Cortex of kidney (tissue), 1 donor: ENCODE measurements at places on chromosomes 7 and 10.

DNA sequence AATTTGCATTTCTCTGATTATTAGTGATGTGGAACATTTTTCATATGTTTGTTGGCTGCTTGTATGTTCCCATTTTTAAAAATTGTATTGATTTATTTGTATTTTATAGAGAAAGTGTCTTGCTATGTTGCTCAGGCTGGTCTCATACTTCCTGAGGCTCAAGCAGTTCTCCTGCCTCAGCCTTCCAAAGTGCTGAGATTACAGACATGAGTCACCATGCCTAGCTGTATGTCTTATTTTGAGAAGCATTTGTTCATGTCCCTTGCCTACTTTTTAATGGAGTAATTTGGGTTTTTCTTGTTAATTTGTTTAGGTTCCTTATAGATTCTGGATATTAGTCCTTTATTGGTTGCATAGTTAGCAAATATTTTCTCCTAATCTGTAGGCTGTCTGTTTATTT is 214.2 kb upstream of the KAT6B start:
- no peak for DNase-seq

- DNase-seq: no peak
These were observed 93.6 kb downstream of the PRLHR start for GRCh38 chr10:118501637-118502440.

DNA sequence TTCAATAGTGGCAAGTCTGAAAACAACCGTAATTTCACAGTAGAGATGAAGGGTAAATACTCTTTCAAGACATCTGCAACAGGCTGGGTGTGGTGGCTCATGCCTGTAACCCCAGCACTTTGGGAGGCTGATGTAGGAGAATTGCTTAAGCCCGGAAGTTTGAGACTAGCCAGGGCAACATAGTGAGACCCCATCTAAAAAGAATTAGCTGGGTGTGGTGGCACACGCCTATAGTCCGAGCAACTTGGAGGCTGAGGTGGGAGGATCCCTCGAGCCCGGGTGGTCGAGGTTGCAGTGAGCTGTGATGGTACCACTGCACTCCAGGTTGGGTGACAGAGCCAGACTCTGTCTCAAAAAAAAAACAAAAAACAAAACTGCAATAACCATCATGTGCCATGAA is 71.8 kb downstream of the PFKFB3 start:
- DNase-seq: no peak

DNA sequence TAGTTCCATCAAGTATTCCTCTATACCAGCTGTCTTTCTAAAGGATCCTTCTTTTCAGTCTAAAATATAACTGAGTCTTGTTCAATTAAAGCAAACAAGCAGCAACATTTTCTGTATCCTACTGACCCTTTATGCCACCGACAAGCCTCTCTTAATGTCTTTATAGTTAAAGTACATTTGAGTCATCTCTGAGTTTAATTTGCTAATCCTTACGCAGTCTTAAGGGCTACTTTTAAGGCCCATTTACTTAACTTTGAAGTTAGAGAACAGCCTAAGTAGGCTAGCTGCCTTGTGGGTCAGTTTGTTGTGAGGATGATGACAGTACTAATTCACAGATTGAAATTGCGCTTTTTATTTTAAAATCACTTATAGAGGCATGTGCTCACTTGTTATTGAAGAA is 265.5 kb upstream of the FERD3L start:
- DNase-seq: no peak

DNA sequence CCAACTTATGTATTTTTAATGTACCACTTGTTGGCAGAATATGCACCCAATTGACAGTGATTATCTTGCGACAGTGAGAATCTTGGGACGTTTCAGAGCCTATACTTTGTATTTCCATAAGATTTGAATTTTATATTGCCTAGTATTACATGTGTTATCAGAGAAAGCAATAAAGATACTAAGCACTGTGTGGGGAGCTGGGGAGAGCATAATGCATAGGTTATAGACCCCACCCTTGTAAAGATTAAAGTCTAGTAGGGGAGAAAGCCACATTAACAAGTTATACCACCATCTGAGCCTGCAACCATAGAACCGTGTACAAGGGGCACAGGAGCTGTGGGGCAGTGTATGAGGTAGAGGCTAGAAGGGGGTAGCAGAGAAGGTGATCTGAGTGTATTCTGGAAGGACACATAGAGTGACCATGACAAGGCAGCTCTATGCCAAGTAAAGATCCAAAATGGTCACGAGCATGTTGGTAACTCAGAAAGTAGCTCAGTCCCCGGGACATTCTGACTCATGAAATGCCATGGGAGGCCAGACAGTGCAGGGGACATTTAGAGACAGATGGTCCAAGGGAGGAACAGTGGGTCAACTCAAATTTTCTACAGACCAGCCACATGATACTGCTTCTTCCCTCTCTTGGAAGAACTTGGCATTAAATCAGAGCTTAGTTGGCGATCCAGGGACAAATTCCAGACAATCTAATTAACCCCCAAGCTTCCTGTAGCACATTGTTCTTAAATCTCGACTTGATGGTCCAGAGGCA is 84.5 kb downstream of the ADRA2A start:
- no peak for DNase-seq
